ENCODE measurements at places on chromosomes 7 and 10.

DNA sequence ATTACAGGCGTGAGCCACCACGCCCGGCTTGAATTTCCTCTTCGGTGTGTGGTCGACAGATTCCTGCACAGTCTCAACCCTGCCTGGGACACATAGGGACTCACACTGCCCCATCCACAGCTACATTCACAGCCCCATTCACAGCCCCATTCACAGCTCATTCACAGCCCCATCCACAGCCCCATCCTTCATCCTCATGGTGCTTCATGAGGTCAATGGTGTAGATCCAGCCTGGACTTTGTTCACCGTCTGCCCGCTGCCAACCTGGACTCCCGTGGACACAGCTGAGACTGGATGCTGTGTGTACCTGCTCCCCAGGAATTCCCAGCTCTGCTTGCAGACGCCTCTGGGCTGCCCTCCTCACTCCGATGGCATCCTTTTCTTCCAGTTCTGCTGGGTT, 5.2 kb downstream of the IDI2 start:
- DNase-seq, result no peak

GRCh38 chr7:18473119-18473518, 22.4 kb upstream of the HDAC9 start:
- DNase-seq, result no peak

DNA sequence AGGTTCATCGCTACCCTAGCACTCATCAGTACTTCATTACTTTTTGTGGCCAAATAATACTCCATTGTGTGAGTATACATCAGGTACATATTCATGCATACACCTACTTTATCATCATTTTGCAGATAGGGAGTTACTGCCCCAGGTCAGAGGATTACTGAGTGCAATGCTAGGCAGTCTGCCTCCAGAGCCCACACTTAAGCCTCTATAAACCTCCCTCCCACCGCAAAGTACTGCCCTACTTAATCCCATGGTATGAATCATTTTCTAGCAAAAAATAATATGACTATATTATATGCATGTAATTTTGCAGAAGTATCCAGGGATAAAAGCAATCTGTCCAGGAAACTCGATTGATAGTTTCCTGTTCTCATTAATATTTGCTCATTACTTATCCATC, 194.3 kb downstream of the GRID1 start:
- no peak for DNase-seq

DNA sequence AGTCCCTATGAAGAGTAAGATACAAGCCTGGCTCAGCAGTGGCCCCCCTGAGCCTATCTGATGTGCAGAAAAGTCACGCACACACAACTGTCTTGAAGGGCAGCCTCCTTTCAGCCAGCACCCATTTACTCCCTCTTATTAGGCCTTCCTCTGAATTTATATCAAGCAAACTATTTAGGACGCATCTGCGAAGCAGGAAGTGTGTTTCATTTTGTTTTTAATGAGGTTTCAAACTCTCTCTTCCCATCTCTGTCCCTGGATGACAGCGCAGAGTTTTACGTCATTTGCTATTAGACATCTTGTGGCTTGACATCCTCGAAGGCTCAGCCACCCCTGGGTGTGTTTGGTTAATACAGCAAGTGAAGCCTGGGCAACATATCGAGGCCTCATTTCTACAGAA, 79.5 kb downstream of the CUX1 start:
- DNase-seq, result no peak

DNA sequence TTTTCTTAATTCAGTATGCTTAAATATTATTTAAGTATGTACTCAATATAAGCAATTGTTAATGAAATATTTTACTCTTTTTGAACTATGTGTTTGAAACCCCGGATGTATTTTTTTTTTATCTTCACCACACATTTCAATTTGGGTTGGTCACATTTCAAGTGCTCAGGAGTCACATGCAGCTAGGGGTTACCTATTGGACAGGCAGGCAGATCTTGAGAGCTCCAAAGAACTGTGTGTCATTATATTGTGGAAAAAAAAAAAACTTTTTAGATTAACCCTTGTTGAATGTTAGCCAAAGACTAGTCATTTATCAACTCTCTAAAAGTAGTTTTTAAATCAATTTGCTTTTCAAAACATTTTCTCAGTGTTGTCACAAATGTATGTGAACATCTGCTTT, 37.2 kb downstream of the IKZF1 start:
- DNase-seq, result no peak

- DNase-seq, result no peak
These were observed 105.6 kb downstream of the AHR start for GRCh38 chr7:17404006-17404405.
